Sigmoid colon (tissue), 7 donors: ENCODE measurements at places on chromosomes 5 and 9. TPM values are rescaled to one million over a fixed set of nuclear protein-coding genes. Genes with fewer than 3 reads are reported as not detected.

DNA sequence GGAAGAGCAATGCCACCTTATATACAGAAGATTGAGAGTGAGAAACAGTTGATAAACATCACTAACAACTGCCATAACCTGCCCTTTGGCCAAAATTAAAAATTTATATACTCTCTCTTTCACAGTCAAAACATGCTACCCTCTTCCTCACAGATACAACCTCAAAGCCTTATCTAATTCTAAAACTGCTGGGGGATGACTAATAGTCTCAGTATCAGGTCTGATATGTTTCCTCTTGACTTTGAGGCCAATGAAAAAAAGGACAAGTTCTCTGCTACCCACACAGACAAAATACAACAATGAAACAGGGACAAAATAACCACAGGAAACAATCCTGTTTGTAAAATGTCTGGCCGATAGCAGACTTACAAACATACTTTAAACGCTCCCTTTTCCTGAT is 485.6 kb upstream of the NUDT12 start:
- no peaks in the 10 kb centered on the region for H3K36me3 ChIP-seq
- H3K27ac ChIP-seq = no peak overlapping the region
- no peak for DNase-seq
- no peaks in the 10 kb centered on the region for H3K4me1 ChIP-seq
- no peak overlapping the region for H3K4me3 ChIP-seq

GRCh38 chr9:112308588-112308987 is 24.8 kb downstream of the PTBP3 start:
- no peak for DNase-seq
- no peak overlapping the region for H3K27ac ChIP-seq
- H3K4me3 ChIP-seq = no peak overlapping the region
- no peaks in the 10 kb centered on the region for H3K27me3 ChIP-seq
- no peaks in the 10 kb centered on the region for H3K4me1 ChIP-seq

- H3K36me3 ChIP-seq = no peaks in the 10 kb centered on the region
- peak; percentile 59 for DNase-seq
- H3K4me1 ChIP-seq = peaks cover 10% of the 10 kb centered on the region
- no peak overlapping the region for H3K4me3 ChIP-seq
These were observed 32.8 kb upstream of the PITX1 start for GRCh38 chr5:135066781-135067180.

DNA sequence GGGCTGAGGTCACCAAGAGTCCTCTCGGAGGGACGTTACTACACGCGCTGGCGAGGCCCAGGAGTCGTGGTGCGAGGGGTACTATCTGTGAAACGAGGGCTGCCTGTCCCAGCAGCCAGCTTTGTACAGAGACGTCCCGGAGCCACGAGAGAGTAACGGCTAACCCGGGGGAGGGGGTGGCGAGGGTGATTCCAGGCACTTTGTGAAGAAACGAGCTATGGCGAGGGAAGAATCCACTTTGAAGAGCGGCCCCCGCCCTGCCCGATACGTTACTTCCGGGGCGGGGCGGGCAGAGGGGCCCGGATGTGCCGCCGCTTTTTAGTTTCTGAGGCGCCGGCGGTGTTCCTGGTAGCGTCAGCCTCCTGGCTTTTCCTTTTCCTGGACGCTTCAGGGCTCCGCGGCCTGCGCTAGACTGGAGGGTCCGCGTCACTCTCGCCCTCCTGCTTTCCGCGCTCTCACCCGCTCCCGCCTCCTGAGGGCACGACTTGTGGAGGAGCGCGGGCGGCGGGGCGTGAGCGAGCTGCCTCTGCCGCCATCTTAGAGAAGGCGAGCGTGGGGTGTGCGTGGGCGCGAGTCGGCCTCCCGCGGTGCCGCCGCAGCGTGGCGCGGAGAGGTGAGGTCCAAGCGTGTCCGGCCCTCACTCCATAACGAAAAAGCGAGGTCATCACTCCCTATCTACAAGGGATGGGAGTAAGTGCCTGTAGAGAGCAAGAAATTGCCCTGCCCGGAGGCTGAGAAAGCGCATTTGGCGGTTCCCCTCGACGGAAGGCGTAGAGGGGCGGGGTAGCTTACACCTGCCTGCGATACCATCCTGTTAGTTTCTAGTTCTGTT is 580 bp upstream of the RFX3 start:
- H3K27me3 ChIP-seq = no peaks in the 10 kb centered on the region
- DNase-seq = peak; percentile 93
- H3K27ac ChIP-seq = peak overlapping the region; percentile 100
- H3K36me3 ChIP-seq = no peaks in the 10 kb centered on the region
- H3K4me1 ChIP-seq = peaks cover 5% of the 10 kb centered on the region
- H3K4me3 ChIP-seq = peak overlapping the region; percentile 84

DNA sequence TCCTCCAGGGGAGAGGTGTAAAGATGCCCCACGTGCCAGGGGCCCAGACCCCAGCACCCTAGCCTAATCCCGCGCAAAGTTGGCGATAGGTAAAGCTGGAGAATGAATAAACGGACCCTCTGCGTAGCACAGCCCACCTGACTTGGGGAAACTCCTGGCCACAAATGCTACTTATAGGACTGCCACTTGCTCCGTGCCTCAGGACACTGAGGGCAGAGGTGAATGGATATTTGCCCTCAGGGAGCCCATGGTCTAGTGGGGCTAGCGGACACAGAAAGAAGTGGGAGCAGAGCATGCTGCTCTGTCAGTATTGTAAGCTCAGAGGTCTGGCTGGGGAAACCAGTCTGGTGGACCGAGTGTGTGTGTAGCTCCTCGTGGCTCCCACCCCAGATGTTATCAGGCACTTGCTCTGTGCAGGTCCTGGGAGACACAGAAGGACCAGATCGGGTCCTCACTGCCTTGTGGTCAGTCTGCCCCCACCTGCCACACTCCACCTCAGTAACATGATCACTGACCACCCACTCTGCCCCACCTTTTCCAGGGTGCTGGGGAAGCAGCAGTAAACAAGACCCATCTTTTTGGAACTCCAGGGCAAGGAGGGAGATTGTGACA is 841 bp downstream of the GRK6 start:
- H3K27ac ChIP-seq = peak overlapping the region; percentile 90
- peaks cover 41% of the 10 kb centered on the region for H3K4me1 ChIP-seq
- H3K27me3 ChIP-seq = no peaks in the 10 kb centered on the region
- peaks cover 20% of the 10 kb centered on the region for H3K36me3 ChIP-seq

GRCh38 chr9:251398-251797 is 36.7 kb downstream of the DOCK8 start:
- no peaks in the 10 kb centered on the region for H3K36me3 ChIP-seq
- no peaks in the 10 kb centered on the region for H3K27me3 ChIP-seq
- H3K4me3 ChIP-seq = no peak overlapping the region
- H3K4me1 ChIP-seq = no peaks in the 10 kb centered on the region

DNA sequence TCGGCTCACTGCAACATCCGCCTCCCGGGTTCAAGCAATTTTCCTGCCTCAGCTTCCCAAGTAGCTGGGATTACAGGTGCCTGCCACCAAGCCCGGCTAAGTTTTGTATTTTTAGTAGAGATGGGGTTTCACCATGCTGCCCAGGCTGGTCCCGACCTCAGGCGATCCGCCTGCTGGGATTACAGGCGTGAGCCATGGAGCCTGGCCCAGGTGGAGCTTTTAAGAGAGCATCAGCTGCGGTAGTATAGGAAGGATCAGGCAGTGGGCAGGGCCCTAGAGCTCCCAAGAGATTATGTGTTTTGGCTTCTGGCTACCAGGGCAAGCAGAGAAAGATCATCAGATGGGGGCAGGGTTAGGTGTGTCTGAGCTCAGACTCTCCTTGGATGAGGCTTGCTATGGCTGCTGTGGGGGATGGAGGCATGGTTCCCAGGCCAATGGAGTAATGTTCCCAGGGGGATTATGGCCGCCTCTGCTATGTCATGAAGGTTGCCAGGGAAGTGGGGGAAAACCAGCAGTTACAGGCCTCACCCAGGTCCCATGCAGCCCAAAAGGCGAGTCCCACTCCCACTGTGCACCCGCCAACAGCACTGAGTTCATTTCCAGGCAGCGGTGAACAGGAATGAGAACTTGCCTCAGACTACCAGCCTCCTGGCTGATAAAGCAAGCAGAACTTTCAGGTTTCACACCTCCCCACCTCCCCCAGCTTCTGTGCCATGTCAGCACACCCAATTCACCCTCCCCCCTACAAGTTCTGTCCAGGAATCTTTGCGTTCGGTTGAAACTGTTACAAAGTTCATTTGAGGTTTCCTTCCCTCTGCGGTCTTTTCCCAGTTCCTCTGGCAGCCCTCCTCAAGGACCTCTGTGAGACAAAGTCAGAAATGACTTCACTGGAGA is 507.6 kb downstream of the SPATA31D1 start:
- H3K4me1 ChIP-seq = no peaks in the 10 kb centered on the region
- H3K4me3 ChIP-seq = no peak overlapping the region

- no peak overlapping the region for H3K27ac ChIP-seq
- no peak for DNase-seq
- no peak overlapping the region for H3K4me3 ChIP-seq
- H3K36me3 ChIP-seq = no peaks in the 10 kb centered on the region
- H3K27me3 ChIP-seq = no peaks in the 10 kb centered on the region
- H3K4me1 ChIP-seq = no peaks in the 10 kb centered on the region
These were observed 21.8 kb upstream of the AGGF1 start for GRCh38 chr5:77008413-77008812.

- no peaks in the 10 kb centered on the region for H3K4me1 ChIP-seq
- no peaks in the 10 kb centered on the region for H3K27me3 ChIP-seq
- no peak overlapping the region for H3K27ac ChIP-seq
- no peak overlapping the region for H3K4me3 ChIP-seq
- DNase-seq = no peak
- no peaks in the 10 kb centered on the region for H3K36me3 ChIP-seq
These were observed 136.8 kb upstream of the ADRA1B start for GRCh38 chr5:159779481-159779880.

GRCh38 chr5:79983618-79984017 is 7.4 kb downstream of the MTX3 start:
- H3K4me3 ChIP-seq = no peak overlapping the region
- H3K27me3 ChIP-seq = no peaks in the 10 kb centered on the region
- DNase-seq = no peak
- H3K36me3 ChIP-seq = peaks cover 25% of the 10 kb centered on the region

GRCh38 chr5:83048277-83048676 is 28.9 kb downstream of the TMEM167A start:
- no peak overlapping the region for H3K4me3 ChIP-seq
- H3K27me3 ChIP-seq = no peaks in the 10 kb centered on the region
- no peaks in the 10 kb centered on the region for H3K4me1 ChIP-seq
- no peak for DNase-seq
- H3K36me3 ChIP-seq = no peaks in the 10 kb centered on the region
- no peak overlapping the region for H3K27ac ChIP-seq

Gene CDO1
- total RNA-seq = 20.5 TPM

Gene HMMR
- total RNA-seq = 1.1 TPM

Gene WWC1
- 0.28 TPM for total RNA-seq
